ENCODE measurements at places on chromosomes 13 and 19.

DNA sequence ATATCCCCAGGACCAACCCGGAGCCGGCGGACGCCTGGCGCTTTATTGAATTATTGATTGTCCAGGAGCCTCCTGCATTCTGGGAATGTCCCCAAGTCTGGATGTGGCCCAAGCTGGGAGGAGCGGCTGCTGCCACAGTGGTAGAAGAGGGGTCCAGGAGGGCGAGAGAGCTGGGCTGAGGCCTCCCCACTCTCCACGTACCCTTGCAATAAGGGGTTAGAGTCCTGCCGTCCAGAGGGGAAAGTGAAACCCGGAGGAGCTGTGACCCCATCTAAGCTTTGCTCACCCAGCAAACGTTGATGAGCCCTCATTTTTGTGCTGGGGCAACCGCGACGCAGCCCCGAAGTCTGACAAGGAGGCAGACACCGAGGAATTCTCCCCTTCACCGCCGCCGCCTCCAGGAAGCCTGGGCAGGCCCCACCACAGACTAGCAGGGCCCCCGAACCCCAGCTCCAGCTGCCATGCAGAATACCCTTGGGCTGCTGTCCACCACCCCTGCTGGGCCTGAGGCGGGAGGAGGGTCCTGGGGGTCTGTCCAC lies 1.4 kb upstream of the C2CD4C start:
- DNase-seq = no peak

GRCh38 chr19:16425993-16426392 lies 45.8 kb downstream of the EPS15L1 start:
- DNase-seq = no peak

GRCh38 chr13:21069561-21070004 lies 8.2 kb upstream of the LATS2 start:
- no peak for DNase-seq

DNA sequence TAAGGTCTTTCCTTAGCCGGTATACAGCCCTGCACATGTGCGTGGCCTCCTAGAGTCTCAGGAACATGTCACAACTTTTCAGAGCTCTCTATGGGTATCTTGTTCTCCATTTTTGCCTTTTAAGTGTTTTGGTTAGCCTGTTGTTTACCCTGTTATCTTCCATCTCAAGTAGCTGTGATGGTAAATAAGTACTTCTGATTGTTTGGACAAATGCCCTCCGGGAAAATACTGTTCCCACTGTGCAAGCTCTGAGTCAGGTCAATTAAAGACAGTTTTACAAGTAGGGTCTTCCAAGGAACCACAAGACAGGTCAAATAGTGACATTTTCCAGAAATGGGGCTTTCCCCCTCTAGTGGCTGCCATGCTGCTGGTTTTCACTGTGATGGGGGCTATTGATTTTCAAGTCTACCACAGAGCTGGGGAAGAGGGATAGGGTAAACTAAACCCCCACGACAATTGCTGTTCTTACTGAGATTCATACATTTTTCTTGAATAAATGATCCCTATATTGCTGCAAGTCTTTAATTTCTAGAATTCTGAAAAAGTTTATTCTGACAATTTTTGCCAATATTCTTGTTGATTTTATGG lies 109.5 kb downstream of the TM9SF2 start:
- DNase-seq = no peak

DNA sequence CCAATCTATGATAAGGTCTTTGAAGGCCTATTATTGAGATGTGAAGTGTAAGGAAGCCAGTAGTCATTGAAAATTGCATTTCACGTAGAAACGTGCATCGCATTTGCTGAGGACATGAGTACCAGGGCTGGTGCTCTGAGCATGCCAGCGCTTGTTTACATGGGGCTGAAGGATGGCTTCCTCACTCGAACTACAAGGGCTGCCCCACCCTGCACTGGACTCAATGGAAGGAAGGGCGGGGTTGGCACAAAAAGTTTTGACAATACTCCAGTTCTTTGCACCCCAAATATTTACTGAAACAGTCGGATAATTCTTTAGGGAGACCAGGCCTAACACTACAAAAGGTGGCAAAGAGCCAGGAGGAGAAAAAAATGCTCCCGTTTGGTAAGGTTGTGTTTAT lies 28.9 kb upstream of the MED4 start:
- DNase-seq = no peak

GRCh38 chr13:110352735-110353134 lies 45.7 kb downstream of the COL4A2 start:
- no peak for DNase-seq

DNA sequence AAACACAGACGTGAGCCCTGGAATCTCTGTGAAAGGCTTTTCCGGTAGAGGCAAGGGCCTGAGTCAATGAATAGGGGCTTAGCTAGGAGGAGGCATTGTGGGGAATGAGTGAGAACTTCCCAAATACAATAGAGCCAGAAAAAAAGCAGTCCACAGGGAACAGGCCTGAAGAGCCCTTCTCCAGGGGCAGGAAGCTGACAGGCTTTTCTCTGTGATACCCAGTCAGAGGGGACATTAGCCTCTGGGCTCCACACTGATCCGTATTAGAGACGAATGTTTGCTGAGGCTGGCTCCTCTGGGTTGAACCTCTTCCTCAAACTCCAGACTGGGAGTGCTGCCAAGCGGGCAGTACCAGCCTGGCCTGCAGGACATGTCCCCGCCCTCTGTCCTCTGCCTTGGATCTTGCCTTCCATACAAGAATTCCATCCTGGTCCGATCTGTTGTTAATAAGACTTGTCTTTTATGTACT lies 2.3 kb downstream of the DHRS12 start:
- DNase-seq = no peak

- no peak for DNase-seq
These were observed 3.9 kb downstream of the TTYH1 start for GRCh38 chr19:54418930-54419800.

DNA sequence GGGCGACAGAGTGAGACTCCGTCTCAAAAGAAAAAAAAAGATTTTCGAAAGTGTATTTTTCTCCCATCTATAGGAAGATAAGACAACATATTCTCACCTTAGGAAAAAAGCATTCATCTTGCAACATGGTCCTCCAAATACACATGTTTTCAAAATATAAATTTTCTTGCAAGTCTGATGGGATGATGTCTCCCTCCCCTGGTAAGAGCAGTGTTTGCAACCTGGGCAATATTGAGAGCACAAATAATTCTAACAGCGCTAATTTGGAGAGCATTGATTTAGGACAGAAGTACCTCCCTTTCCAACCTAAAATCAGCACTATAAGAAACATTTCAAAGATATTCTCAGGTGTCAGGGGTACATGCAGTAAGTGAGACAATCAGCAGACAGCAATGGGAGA lies 61.0 kb upstream of the SHISA2 start:
- no peak for DNase-seq

DNA sequence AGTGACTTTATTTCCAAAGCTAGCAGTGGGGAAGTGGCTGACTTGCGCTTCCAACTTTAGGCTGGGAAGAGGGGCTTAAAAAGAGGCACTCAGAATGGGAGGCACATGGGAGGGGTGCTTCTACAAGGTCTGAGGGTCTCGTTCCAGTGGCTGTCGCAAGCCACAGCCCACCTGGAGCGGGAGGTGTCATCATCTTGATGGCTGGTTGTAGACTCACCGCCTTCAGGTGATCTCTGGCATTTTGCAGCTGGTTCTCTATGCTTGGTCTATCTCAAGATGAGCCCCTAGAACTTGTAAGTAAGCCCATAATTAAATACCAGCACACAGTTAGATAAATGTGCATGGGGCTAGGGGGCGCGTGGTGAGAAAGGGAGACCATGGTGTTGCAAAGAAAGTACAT lies 9.2 kb downstream of the TEX29 start:
- peak; percentile 17 for DNase-seq

DNA sequence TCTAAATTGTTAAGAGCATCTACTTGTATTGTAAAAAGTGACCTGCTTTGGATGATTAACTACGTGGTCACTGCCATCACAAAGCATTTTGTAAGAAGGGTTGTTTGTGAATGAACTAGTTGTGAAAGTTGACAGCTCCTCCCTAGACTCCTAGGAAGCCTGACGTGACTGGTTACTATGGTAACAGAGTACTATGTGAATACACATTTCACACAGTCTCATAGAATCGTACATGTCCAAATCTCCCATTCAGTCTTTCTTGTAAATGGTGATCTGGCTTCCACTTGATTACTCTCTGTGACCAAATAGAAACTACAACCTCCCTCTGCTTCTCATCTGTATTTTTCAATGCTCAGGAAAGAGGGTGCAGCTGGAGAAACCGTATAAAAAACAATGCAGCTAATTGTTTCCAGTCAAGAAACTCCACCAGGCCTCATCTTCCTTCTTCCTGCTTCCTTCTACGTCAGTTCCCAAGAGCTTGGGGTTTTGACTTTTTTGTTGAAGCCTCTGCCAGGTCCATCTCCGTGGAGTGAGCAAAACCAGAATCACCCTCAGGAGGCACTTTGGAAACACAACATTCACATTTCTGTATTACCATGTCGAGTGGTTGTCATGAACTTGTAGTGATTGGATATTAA lies 83.4 kb downstream of the GPC6 start:
- no peak for DNase-seq

GRCh38 chr13:20727856-20728255 lies 24.4 kb downstream of the IL17D start:
- DNase-seq = no peak
